ENCODE measurements at places on chromosomes 5 and 9.

GRCh38 chr5:78373231-78373630, 12.8 kb downstream of the SCAMP1 start:
- DNase-seq = no peak

GRCh38 chr5:152547202-152547601, 142.1 kb upstream of the NMUR2 start:
- DNase-seq = no peak

- DNase-seq = peak; percentile 48
Measured at GRCh38 chr9:107949061-107949460, 459.5 kb upstream of the KLF4 start.

- no peak for DNase-seq
Measured at GRCh38 chr9:108077556-108077955, 588.0 kb upstream of the KLF4 start.

- no peak for DNase-seq
Measured at GRCh38 chr5:141313711-141314110, 6.9 kb downstream of the TAF7 start.

DNA sequence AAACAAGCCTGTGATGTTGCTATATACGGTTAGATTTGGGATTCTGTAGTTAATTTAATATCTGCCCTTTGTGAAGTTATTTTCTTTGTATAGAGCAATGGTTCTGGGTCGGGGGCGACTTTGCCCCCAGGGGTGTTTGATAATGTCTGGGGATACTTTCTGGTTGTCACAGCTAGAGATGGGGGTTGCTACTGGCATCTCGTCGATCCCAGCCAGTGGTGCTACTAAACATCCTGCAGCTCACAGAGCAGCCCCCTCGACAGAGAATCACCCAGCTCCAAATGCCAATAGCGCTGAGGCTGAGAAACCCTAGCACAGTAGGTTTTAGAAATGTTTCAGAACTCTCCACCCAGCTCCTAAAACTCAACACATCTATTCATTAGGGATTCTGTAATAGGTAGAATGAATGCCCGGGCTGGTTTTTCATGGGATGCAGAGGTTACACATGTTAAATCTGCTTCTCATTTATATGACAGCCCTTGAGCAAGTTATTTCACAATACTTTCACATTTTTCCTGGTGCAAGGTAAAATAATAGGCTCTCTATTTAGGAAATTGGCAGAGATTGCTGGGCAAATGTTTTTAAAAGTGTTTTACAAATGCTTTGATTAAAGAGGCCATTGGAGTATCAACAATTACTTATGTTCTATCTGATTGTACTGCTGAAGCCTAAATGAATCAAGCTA, 75.2 kb upstream of the CTSL start:
- DNase-seq = no peak

DNA sequence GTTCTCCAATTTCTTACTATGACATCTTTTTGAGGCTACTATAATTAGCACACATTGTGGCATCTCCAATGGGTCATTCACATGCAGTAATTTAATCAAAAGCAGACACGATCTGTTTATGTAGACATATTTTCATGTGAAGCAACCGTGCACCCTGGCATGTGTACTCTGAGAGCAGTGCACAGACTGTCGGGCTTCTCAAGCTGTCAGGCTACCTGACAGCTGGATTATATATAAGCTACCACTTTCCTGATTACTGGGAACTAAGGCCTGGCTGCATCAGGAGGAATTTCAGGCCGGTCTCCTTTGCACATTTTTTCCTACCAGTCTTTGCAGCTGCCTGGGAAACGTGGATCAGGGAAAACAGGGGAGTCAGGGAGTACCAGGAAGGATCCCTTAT, 197.5 kb downstream of the MAPKAP1 start:
- peak; percentile 83 for DNase-seq

DNA sequence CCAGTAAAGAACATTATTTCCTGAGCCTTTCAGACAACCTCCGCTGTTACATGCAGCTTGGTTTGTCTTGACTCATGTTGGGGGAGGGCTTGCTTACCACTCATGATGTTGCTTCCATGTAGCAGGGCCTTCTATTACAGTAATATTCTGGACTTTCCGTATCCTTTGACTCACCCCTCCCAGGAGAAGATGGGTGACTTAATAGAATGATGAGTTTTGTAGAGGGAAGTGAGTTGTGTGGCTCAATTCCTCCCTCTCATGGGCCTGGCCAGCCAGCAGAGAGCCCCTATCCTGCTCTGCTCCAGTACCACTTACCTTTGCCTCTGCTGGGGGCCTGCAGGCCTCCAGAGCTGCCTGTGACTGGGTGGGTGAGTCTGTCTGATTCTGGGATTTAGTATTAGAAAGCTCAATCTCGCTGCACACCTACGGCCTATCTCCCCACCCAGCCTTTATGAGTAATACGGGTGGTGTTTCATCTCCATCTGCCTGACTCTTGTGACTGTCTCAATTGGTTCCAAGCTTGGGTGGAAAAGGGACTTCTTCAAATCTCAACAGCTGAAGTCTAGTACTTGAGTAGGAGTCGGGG, 52.6 kb upstream of the KLF9 start:
- peak; percentile 99 for DNase-seq

- no peak for DNase-seq
Measured at GRCh38 chr9:93240891-93241334, 57.0 kb downstream of the WNK2 start.

DNA sequence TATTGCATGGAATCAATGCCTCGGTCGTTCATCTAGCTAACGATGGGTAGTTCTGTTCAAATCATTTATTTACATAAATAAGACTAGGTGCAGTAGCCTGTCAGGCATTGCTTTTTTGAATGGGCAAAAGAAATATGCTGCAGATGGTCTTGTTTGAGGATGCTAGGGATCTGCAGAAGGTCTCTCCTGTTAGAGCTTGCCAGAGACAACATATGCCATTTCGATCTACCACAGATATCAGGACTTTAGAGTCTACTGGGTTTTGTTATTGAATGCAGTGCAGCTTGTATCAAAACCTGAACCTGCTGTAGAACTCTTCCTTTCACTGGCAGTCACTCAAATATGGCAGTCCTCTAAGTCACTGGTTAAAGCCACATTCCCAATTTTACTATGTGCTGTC, 381.1 kb upstream of the CDH10 start:
- no peak for DNase-seq

GRCh38 chr9:128055344-128056040, 11.6 kb downstream of the NAIF1 start:
- DNase-seq = no peak

- no peak for DNase-seq
Measured at GRCh38 chr5:56688402-56688801, 126.9 kb upstream of the MAP3K1 start.

DNA sequence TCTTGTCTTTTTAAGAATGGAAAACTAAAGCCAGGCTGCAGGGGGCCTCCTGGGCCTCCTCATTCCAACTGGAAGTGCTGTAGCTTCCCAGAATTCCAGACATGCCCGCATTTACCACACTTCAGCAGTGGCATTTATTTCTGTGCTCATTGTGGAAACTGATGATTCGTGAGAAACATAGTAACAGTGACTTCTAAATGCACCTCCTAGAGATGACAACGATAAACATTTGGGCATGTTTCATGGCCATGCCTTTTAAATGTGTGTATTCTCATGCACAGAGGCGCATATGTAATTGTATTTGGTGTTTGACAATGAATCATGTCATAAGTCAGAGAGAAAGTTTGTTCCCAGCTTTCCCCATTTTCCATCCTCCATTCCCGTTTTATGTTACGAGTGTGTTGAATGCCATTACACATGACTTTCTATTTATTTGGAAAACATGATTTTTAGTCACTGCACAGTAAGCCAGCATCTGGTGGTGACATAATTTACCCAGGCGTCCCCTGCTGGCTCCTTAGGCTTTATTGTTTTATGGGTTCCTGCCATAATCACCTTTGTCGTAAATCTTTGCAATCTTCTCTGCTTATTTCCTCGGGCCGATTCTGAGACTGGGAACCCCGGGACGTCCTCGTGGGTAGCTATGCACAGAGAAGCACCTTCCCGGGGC, 68.8 kb upstream of the FCN2 start:
- DNase-seq = peak; percentile 73

GRCh38 chr9:91659529-91660495, 236.2 kb upstream of the NFIL3 start:
- DNase-seq = peak; percentile 28

DNA sequence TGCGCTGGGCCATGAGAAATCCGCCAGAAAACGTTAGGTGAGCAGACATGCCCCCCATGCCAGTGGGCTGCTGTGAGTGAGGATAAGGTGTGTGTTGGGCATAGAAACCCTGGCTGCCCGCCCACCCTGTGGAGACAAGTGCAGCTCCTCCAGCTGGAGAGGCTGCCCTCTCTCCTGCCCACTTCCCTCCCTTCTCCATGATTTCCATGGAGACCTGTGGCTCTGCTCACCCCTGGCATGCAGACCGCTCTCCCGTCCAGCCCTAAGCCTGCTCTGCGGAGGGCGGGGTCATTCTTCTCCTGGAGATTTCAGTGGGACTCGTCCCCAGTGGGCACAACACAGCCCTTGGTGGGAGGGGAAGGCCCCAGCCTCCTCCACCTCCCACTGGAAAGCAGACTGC, 133.0 kb upstream of the FAM120A start:
- no peak for DNase-seq

GRCh38 chr5:176781638-176782570, 28.5 kb upstream of the UNC5A start:
- DNase-seq = no peak

GRCh38 chr5:124515497-124516245, 230.8 kb downstream of the ZNF608 start:
- DNase-seq = no peak

- no peak for DNase-seq
Measured at GRCh38 chr9:77651203-77651602, 3.1 kb upstream of the GNA14 start.

DNA sequence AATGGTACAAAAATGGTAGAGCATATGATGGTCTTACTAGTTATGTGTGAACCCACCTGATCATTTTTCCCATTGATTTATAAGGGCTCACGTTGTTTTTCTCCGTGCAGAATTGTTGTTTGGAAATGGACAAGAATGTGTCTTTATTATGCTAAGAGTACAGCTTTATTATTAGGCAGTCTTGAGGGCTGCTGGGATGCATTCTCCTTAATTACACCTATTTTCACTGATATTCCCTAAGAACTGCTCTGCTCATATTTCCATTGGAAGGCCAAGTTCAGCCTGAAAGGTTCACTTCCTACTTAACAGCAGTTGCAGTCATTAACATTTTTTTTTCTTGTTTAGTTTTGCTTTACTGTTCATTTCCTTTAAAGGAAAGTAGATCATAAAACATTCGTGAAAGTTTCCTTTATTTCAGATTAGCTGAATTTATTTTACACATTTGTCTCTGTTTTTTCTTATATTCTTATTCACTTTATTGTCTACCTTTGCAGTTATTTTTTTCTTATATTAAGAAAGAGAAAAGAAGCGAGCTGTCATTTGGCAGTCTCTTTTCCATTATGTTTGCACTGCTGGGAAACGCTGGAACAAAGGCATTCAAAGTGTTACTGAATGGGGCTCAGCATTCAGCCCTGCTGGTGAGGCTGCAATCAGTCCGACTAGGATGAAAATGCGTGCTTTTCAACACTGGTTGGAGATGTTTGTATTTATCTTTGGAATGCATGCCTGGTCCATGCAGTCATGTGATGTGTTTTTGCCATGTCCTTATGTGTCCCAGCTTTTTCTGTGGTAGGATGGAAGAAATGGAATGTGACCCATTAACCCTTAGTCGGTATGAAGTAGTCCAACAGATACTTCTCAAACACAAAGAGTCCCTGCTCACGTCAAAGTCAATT, 602.7 kb upstream of the ZNF608 start:
- peak; percentile 51 for DNase-seq

- DNase-seq = peak; percentile 63
Measured at GRCh38 chr9:90916147-90916734, 114.6 kb downstream of the SYK start.
